ENCODE measurements at places on chromosomes 13 and 19. TPM values are rescaled to one million over a fixed set of nuclear protein-coding genes. Genes with fewer than 3 reads are reported as not detected.
A peak's percentile ranks its signal among the peaks of the same experiment; 100 is the strongest.

DNA sequence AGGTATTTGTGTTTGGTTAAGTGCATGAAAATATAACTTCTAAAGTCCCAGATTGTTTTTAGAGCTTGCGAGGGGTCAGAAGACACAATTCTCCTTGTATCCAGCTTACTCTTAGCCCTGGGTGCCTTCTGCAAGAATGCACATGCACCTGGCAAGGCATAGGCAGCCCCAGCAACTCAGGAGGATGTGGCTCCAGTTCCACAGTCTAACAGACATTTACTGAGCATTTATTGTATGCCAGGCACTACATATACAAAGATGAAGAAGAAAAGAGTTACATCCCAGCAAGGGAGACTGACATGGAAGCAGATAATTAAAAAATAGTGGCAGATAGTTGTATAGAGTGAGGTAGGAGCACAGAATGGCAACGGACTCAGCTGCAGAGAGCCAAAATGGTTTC lies 101.1 kb upstream of the FRY start:
- no peak for DNase-seq

DNA sequence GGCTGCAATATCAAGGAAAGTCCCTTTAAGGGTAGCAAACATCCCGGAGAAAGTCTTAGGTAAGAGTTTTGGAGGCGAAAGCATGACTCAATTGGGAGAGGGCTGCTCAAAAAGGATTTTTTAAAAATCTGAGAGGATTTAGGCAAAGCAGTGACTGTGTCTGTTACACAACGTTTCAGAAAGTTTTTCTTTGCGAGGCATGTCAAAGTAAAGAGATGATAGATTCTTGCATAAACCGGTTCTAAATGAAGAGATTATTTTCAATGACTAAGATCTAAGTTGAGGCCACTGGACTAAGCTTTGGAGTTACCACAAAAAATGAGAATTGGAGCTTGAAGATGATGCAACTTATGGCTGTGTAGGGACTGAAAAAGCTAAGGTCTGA lies 43.7 kb upstream of the ENOX1 start:
- DNase-seq: no peak

- DNase-seq: no peak
These were observed 271.1 kb downstream of the KCNRG start for GRCh38 chr13:50286324-50286723.

Gene VSIG10L
- total RNA-seq: 4.5 TPM

DNA sequence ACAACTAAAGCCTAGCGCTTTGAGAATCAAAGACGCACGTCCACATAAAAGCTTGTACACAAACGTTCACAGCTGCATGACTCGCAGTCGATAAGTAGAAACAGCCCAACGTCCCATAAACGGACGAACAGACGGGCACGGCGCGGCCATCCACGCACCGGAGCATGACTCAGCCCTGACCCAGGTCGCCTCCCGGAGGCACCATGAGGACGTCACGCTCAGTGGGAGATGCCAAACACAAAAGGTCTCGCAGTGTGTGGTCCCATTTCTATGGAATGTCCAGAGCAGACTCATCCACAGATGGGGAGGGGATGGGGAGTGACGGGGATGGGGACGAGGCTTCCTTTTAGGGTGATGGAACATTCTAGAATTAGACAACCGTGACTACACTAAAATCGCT lies 9.4 kb downstream of the POLRMT start:
- DNase-seq: no peak

GRCh38 chr13:28329395-28330158 lies 165.4 kb downstream of the FLT1 start:
- no peak for DNase-seq

- no peak for DNase-seq
These were observed 57.3 kb downstream of the IRS2 start for GRCh38 chr13:109728791-109729731.

DNA sequence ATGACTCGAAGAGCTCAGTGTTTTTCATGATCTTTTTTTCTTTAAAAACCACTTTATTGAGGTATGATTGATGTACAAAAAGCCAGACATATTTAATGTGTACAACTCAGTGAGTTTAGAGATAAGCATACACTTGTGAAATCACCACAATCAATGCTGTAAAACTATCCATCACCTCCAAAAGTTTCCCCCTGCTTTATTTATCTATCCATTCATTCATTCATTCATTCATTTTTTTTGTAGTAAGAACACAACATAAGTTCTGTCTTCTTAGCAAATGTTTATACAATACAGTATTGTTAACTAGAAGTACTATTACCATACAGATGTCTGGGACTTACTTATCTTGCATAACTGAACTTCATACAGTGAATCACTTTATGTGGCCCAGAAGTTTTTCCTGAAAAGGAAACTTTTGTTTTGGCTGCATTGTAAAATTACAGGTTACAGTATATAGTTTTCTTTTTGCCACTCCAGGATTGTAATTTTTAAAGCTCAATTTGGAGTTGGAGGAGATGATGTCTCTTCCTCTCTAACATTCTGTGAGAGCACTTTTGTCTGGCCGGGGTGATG lies 6.7 kb downstream of the RAP2A start:
- DNase-seq: no peak

Gene LYPD5
- 0.93 TPM for total RNA-seq

DNA sequence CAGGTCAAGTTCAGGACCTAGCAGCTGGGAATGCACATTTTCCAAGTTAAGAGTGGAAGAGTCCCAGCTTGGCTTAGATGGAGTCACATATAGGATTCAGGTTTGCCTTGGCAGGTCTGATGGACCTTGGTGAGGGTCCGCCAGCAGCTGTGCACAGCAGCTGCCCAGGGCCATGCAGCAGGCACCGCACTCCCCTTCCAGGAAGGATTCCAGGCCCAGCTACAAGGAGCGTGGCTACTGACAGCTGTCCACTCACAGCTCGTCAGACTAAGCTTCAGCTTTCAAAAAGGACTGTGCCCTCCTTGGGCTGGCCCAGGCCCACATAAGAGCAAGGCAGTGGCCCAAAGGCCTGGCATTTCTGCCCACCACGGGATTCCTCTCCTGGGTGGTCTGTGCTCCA lies 68.4 kb downstream of the ALOX5AP start:
- no peak for DNase-seq

Gene LYPD3
- total RNA-seq: 2.2 TPM

DNA sequence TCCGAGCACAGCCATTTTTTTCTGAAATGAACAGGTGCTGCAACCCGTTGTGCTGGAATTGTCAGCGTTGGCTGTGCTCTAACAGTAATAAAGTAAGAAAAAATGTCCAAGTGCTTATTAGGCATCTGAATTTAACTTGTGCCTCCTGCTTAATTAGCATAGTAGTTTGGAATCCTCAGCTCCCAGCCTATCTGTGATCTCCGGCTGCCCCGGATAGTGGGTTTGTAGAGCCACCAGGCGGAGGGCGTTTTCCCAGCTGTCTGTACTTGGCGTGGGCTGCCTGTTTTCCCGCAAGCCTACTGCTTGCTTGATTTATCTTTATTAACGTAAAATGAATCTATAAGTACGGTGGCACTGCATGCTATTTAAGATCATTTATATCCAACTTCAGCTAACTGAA lies 137.9 kb downstream of the MTUS2 start:
- DNase-seq: no peak

- no peak for DNase-seq
These were observed 2.8 kb downstream of the CPAMD8 start for GRCh38 chr19:17023805-17024204.

Gene CBY2
- 0.67 TPM for total RNA-seq

GRCh38 chr19:46381756-46382345 lies 31.5 kb downstream of the CCDC8 start:
- DNase-seq: peak; percentile 15

Gene ZNF569
- total RNA-seq: not detected

Gene ZNF418
- 0.50 TPM for total RNA-seq

Gene F10
- total RNA-seq: 34.3 TPM

DNA sequence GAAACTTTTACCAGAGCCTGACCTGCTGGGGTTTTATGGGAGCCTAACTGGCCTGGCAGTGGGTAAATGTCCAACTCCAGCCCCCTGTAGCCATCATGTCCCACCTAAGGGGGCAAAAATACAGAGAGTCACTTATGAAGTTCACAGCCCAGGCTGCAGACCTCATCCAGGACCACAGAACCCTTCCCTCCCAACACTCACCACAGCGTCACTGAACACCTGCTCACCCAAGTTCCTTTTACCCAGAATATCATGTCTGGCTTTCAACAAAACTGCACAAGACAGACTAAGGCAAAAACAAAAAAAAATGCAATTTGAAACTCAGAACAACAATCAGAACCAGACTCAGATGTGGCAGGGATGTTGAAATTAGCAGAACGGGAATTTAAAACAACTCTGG lies 6.4 kb downstream of the CEACAM3 start:
- no peak for DNase-seq

- no peak for DNase-seq
These were observed 77.1 kb upstream of the WASF3 start for GRCh38 chr13:26480246-26480855.

DNA sequence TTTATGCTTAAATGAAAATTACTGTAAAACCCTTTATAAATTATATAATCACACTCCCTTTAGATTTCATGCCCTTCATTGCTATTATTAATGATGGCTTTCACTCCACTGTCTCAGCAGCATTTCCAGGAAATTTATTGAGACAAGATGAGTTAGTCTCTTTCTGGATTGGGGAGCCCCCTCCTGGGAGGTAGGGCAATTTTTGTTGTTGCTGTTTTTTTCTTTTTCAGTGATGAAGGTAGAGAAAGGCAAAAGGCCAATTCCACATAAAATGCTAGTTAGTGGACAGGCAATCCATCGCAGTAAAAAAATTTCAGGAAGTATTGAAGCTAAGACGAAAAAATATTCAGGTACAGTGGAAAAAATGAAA lies 80.2 kb downstream of the TEX26 start:
- DNase-seq: no peak

- DNase-seq: no peak
These were observed 4.3 kb downstream of the PHF11 start for GRCh38 chr13:49499889-49500660.

DNA sequence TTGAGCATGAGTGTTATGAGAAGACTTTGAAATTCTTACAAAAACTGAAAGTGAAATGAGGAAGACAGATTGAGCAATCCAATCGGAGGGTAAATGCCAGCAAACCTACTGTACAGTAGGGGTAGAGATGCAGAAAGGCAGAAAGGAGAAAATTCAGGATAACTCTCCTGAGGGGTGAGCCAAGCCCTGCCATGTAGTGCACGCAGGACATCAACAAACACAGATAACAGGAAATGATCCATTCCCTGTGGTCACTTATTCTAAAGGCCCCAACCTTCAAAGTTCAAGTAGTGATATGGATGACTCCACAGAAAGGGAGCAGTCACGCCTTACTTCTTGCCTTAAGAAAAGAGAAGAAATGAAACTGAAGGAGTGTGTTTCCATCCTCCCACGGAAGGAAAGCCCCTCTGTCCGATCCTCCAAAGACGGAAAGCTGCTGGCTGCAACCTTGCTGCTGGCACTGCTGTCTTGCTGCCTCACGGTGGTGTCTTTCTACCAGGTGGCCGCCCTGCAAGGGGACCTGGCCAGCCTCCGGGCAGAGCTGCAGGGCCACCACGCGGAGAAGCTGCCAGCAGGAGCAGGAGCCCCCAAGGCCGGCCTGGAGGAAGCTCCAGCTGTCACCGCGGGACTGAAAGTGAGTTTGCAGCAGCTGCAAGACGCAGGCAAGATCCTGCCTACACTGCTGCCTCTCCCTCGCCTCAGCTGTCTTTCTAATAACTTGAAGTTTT lies at the start of gene TNFSF13B:
TSS of gene TNFSF13B (plus strand) at position 118 of the 728 bp plus-strand sequence. CDS start at position 296, 178 bp downstream.
- no peak for DNase-seq

DNA sequence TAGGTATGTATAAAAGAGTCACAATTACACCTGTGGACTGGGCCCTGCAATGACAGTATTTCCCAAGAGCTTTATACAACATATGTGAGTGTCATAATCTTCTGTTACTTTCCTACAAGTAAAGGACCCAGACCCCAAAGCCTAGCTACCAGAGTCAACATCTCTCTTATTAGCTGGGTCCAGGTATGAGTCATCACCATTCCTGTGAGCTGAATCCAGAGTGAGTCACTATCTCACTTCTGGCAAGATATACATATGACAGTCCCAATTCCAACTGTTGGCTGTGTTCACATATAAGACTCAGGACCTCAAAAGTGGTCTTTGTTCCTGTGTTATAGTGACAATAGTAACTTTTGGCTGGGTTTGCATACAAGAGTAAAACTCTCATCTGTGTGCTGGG lies 46.7 kb downstream of the ZNF729 start:
- DNase-seq: no peak

DNA sequence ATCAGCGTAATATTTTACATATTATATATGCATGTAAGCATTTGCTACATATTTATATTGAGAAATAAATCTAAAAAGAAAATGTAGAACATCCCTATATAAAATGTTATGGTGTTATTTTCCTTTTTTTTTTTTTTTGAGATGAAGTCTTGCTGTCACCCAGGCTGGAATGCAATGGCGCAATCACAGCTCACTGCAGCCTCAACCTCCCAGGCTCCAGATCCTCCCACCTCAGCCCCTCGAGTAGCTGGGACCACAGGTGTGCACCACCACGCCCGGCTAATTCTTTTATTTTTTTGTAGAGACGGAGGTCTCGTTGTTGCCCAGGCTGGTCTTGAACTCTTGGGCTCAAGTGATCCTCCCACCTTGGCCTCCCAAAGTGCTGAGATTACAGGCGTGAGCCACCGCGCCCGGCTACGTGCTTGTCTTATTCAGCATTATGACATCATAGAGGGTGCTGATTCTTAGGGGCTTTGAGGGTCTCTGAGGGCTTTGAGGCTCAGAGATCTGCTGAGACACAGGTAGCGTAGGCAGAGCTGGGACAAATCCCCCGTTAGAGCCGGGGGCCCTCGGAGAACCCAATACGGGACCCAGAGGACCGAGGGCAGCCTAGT lies 101.9 kb downstream of the GADD45B start:
- no peak for DNase-seq

- DNase-seq: no peak
These were observed 41.2 kb upstream of the LSM14A start for GRCh38 chr19:34131100-34131499.

DNA sequence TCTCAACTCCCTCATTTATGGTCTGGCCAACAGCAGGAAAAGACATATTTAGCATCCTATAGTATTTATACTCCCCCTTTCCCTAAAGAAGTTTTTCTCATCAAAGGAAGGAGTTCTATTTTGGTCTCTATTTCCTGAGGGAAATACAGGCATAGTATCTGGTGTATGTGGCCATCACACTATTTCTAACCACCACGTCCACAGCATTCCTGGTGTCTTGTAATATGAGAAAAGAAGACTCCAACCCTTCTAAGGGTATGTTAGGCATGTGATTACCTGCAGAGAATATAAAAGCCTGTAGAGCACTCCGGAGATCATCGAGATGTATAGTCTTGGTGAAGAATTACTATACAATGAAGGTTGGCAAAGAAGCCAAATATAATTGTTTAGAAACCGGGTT lies 137.4 kb downstream of the VWA8 start:
- DNase-seq: no peak

Gene NDFIP2
- total RNA-seq: 53.3 TPM

DNA sequence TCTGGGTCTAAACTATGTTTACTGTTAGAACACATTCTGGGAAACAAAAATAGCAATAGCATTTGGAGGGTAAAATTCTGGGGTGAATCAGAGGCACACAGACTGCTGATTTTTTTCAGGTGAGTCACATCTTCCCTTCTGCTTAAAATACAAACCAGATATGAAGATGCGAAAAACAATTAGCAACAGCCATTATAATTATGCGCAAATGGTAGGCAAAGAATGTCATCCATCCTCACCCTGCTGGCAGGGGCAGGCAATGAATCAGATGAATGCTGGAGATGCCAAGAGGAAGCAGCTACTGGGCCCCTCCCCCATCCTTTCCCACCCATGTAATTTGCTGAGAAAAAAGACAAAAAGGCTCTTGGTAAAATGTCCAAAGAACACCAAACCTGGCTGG lies 282.9 kb downstream of the KLF5 start:
- no peak for DNase-seq

- DNase-seq: peak; percentile 94
These were observed at the start of gene KANK2 for GRCh38 chr19:11197291-11198174. Gene KANK2, minus strand, starts transcription at chr19:11197545. Its CDS starts 3,034 bp downstream, at chr19:11194511.
